ENCODE measurements at places on chromosomes 4 and X.
A peak's percentile ranks its signal among the peaks of the same experiment; 100 is the strongest.

DNA sequence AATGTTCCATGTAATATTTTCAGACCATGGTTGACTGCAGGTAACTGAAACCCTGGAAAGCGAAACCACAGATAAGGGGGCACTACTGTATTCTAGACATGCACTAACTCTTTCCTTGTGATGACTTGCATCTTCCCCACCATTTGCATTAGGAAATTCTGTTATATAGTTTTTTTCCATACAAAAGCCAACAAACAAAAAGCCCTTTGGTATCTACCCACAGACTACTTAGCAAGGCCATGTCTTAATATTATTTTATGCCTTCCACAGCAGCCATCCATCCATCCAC is 23.5 kb downstream of the OCIAD1 start:
- no peak for DNase-seq

- no peak for DNase-seq
These were observed 79.1 kb upstream of the LSM6 start for GRCh38 chr4:146096371-146096770.

GRCh38 chr4:152045449-152045806 is 284.6 kb upstream of the GATB start:
- peak; percentile 18 for DNase-seq

DNA sequence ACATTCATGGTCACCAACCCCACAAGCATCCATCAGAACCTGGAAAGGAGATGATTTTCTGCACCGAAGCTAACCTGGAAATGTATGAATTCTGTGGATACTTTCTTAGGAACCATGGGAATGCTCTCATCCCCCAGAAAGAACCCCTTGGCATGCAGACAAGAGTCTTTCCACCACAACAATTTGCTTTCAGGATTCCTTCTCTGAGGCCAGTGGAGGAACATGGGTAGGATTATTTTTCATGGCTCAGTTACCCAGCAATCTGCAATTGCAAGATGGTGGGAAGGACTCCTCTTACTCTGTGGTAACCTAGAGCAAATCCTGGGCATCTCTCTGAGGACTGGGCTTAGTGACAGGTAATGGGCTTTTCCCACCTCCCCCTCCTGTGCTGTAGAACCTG is 131.9 kb upstream of the MSX1 start:
- DNase-seq = no peak

- no peak for DNase-seq
These were observed 137.8 kb upstream of the FRG1 start for GRCh38 chr4:189802884-189803283.

GRCh38 chr4:9919047-9919446 is 102.2 kb downstream of the SLC2A9 start:
- no peak for DNase-seq

Measured in GM19239 (cell line).